ENCODE measurements at places on chromosomes 16 and 17.

- DNase-seq = no peak
These were observed 2.7 kb upstream of the KCNJ18 start for GRCh38 chr17:21689604-21690003.

GRCh38 chr17:14302091-14302430 is 1.2 kb downstream of the HS3ST3B1 start:
- DNase-seq = no peak

GRCh38 chr17:81221842-81222619 is 734 bp downstream of the CEP131 start:
- DNase-seq = no peak

DNA sequence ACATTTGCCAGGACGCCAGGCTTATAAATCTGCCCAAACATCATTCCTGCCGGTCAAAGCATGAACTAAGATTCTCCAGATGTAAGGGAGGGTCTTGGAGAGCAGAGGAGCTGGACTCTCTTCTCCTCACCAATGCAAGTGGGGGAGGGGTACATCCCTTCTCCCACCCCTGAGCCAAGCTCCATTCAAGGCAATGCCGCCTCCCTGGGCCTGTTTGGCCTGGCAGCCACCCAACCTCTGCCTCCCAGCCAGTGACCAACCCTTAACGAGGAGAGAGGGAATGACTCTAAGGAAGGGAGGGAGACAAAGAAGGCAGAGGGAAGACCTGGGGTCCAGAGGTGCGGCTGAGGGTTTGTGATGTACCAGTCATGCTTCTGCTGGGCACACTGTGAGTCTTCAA is 13.8 kb downstream of the C17orf50 start:
- peak; percentile 27 for DNase-seq

DNA sequence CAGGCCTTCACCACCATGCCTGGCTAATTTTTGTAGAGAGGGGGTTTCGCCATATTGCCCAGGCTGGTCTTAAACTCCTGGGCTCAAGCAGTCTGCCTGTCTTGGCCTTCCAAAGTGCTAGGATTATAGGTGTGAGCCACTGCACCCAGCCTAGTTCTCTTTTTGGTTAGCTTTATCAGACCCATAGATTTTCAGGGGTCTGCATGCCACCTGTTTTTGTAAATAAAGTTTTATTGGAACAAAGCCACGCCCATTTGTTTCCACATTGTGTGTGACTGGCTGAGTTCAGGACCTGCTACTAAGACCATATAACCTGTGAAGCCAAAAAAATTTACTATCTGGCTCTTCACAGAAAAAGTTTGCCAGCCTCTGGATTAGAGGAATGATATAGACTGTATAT is 7.6 kb downstream of the PSMD11 start:
- no peak for DNase-seq

DNA sequence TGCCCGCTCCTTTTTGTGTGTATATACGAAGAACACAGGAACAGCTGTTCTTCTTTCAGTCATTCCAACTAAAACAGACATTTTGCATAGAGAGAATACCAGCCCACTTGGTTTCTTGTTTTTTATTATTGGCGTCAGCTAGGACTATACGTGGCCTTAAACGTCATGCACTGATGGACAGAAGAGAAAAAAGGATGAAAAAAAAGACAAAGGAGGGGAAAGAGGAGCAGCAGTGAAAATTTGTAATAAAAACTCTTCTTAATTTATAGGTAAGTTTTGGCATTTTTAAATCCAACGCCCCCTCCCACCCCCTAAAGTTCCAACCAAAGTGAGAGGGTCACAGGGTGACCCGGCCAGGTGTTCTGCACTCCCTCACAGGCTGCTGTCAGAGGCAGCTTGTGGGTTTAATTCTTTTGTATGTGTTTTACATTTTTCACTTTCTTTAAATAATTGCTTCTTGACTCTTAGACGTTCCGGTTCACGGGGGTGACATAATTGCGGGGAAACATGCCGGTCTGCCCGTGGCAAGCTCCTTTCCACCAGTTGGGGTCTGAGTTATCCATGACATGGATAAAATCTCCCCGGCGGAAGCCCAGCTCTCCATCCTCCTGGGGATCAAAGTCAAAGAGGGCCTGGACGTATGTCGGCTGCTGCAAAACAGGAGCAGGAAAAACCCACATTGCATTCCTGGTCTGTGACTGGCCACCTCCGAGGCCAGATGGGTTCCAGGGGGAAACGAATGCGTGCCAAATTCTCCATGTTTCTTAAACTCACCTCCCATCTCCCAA is 30.9 kb upstream of the SLC25A19 start:
- DNase-seq = no peak

DNA sequence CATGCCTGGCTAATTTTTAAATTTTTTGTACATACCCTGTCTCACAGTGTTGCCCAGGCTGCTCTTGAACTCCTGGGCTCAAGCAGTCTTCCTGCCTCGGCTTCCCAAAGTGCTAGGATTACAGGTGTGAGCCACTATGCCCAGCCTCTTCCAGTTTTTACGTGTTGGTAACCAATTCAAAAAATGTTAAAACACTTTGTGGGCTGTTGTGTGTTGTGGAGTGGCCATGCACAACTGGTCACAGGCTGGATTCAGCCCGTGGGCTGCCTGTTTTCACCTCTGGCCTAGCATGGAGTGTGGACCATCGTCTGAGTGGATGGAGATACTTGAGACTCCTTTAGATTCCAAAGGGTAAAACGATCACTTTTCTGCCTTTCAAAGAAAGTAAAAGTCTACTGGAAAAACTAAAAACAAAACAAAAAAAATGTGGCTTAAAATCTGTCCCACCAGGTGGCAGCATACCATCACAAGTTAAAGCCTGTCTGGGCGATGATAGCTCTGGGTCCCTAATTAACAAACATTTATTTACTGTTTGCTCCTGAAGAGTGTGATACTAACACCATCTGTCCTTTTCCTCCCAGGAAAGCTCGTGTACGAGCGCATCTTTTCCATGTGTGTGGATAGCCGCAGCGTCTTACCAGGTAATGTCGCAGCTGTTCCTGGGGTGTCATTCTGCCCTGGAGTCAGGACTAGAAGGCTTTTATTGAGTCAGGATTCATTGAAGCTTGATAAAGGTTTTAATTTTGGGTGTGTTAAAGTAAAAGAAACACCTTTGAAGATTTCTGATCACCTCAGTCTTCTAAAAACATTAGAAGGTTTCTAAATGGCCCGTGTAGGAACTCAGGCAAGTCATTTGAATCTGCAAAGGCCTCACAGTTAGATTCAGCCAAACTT is 45.8 kb downstream of the VPS35L start:
- peak; percentile 13 for DNase-seq

- DNase-seq = no peak
These were observed 285 bp downstream of the C17orf99 start for GRCh38 chr17:78146471-78146869.

DNA sequence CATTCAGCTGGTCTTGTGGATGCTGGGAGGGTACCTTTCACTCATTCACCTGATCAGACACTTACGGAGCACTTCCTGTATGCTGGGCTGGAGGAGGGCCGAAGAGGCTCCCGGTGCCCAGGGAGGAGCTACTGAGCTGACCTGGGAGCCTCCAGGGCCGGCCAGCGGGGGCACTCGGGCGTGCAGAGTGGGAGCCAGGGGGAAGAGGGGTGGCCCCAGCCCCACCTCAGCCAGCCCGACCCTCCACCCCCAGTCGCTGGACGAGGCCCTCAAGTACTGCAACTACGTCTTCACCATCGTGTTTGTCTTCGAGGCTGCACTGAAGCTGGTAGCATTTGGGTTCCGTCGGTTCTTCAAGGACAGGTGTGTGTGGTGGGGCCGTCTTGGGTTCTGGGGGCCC is 10.3 kb downstream of the TPSG1 start:
- DNase-seq = no peak

DNA sequence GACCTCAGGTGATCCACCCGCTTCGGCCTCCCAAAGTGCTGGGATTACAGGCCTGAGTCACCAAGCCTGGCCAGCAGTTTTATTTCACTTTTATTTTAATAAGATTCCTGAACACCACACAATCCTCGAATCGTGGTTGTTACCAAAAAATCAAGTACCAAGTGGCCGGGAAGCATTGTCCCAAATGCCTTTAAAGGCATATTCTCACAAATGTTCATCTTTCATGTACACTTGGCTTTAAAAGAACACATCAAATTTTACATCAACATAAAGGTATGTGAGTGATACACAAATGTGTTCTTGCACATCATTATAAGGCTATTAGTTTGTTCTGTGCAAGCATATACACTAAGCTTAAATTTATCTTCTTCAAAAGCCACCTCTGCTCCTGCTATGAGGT is 8.1 kb upstream of the MYH11 start:
- DNase-seq = no peak

DNA sequence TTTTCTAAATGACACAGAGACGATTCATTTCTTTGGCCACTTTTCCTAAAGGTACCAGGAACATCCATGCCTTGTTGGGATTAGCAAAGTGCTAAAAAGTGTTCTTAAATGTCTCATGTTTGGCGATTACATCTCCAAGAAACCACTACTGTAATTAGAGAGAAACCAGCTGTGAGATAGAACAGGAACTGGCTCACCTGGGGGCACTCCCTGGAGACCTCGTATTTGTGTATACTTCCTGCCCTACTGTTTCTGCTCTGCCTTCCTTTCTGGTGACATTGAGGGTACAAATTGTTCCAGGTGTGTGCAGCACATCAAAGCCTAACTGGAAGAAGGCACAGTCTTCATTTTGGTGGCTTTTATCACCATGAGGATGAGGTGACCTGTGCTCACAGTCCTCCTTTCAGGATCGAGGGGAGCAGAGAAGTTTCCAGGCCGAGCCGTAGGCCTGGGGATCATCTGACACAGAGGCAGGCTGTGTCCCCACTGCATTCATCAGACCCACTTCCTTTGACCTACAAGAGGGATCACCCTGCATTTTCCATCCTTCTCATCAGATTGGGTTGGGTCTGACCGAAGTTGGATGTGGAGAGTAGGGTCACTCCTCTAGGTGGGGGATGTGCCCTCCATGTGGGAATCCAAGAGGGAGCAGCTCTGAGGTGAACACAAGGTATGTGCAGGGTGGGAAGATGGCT is 23.7 kb downstream of the CCL4 start:
- DNase-seq = no peak

DNA sequence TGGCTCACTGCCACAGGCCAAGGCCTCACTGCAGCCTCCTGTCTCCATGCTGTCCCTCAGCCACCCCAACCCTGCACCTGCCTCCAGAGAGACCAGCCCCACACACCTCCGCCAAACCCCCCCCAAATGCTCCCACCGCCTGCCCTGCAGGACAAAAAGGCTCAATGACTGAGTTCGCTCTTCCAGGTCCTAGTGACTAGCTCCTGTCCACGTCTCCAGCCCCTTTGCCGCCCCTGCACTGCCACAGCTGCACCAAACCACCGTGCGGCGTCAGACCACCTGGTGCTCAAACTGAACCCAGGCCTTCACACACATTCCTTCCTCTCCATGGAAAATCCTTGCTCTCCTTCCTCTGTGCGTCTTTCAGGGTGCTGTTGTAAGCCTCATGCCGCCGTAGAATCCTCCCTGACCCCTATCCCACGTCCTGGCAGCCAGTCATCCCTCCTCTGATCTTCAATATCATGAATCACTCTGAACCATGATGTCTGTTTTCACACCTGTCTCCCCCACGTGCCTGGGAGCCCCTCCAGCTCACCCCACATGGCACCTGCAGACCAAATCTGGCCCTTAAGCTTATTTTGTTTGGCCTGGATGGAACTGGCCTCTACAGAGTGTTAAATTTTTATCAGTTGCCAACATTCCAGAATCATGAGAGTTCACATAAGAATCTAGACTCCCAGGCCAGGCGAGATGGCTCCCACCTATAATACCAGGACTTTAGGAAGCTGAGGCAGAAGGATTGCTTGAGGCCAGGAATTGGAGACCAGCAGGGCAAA is 4.3 kb upstream of the GSG1L start:
- DNase-seq = no peak

DNA sequence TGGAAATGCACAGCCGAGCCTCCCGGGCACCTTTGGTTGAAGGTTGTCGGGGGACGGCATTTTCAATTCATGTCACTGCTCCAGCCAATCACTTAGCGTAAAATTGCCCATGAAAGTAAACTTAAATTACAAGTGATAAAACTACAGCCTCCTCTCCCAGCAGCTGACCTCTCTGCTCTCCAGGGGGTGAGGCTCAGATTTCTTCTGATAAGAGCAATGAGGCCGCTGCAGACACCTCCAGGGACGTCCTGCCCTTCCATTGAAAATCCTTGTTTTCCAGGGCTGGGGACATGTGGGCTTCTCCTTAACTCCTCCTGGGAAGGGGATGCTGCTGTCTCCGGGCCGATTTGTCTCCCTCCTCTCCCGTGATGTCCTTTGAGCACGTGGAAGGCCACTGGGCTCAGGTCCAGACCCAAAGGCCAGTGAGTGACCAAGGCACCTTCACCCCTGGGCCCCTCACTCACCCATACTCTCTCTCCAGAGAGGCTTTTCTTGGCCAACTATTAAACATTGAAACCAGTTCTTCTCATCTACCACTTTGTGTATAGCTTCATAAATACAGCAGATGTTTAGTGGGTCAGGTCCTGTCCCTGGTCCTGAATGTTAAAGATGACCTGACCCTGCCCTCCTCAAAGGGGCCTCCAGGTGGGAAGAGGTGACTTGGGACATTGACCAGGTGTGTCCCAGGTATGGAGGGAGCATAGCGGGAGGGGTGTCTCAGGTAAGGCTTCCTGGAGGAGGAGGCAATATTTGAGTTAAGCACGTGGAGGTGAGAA is 52.3 kb downstream of the MGAT5B start:
- DNase-seq = no peak

- DNase-seq = no peak
These were observed 16.4 kb downstream of the ATP6V0D1 start for GRCh38 chr16:67464565-67464964.

DNA sequence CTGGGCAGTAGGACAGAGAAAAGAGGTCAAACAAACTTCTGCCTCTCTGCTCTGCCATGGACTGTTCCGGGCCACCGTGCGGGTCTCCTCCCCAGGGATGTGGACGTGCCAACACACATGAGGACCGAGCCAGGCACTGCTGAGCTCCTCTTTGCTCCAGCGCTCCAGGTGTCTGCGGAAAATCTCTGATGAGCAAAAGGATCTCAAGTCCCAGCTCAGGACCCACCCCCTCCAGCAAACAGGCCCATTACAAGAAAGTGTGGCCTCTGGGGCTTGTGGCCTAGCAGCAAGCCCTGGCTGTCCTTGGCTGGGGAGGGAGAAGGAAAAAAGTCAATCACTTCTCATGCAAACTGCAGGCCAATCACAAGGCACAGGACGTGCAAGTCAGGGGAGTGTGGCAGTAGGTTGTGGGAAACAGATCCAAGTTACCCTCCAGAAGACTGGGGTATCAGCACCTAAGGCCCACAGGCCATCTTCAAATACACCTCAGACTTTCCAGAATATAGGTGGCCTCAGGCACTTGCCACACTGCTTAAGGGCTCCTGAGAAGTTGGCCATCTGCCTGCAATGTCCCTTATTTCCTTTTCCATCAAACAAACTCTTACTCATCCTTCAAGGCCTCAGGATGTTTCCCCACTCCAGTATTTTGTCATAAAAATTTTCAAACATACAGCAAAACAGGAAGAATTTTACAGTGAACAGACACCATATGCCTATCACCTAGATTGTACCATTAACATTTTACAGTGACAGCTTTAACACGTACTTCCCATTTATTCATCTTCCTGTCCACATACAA is 36.0 kb upstream of the SREBF1 start:
- DNase-seq = no peak

DNA sequence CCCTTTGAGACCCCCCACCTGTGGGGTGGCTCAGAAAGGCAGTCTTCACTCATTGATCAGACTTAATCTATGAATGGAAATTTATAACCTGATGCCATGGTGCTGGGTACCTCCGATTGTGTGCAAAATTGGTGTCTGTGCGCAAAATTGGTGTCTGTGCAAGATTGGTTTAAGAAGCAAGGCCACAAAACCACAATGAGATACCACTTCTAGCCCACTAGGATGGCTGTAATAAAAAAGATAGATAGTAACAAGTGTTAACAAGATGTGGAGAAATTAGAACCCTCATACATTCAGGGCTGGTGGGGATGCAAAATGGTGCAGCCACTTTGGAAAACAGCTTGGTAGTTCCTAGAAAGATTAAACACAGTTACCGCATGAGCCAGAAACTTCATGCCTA is 13.9 kb upstream of the CSNK2A2 start:
- DNase-seq = no peak

Measured in NCI-H2029 (cell line).